Type B pancreatic cell (in vitro differentiated cells): ENCODE measurements at places on chromosomes 2 and 18. TPM values are rescaled to one million over a fixed set of nuclear protein-coding genes. Genes with fewer than 3 reads are reported as not detected.

ZNF396 gene
- 4.8 and 4.9 TPM in 2 replicates for total RNA-seq

PLB1 gene
- total RNA-seq = 1.9 and 3.4 TPM in 2 replicates

PRKD3 gene
- total RNA-seq = 14.8 and 39.5 TPM in 2 replicates

SNX17 gene
- 74.7 and 94.3 TPM in 2 replicates for total RNA-seq

STAMBP gene
- total RNA-seq = 39.0 and 41.0 TPM in 2 replicates

ROCK2 gene
- 31.6 and 41.7 TPM in 2 replicates for total RNA-seq

DNA sequence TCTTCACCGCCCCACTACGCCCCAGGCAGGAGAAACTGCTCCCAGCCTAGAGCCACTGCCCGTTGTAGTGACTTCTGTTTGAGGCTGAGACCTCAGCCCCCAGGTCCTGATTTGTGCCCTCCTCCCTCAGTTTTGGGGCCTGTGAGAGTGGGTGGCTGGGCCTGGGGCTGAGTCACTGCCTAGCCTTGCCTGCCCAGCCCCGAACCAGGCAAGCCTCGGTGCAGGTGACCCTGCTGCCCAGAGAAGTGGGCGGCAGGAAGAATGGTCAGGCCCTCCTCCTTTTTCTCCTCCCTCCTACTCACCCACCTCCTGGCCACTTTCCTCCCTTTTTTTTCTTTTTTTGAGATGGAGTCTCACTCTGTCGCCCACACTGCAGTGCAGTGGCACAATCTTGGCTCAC, 66.6 kb downstream of the ZFP36L2 start:
- H3K27me3 ChIP-seq = no peaks in the 10 kb centered on the region
- peaks cover 28% of the 10 kb centered on the region for H3K4me1 ChIP-seq
- DNase-seq = no peak
- H3K27ac ChIP-seq = no peak overlapping the region
- no peaks in the 10 kb centered on the region for H3K36me3 ChIP-seq
- H3K4me3 ChIP-seq = no peak overlapping the region

- H3K4me1 ChIP-seq = no peaks in the 10 kb centered on the region
- no peak overlapping the region for H3K27ac ChIP-seq
- no peak overlapping the region for H3K4me3 ChIP-seq
- no peak for DNase-seq
- no peaks in the 10 kb centered on the region for H3K27me3 ChIP-seq
These were observed 27.6 kb downstream of the CLHC1 start for GRCh38 chr2:55204536-55204935.

- no peaks in the 10 kb centered on the region for H3K27me3 ChIP-seq
- H3K27ac ChIP-seq = peak overlapping the region; percentile 21
- H3K4me1 ChIP-seq = peaks cover 14% of the 10 kb centered on the region
- H3K4me3 ChIP-seq = no peak overlapping the region
- no peak for DNase-seq
These were observed 55.2 kb upstream of the STON1 start for GRCh38 chr2:48474574-48475298.

- H3K27me3 ChIP-seq = no peaks in the 10 kb centered on the region
- peaks cover 4% of the 10 kb centered on the region for H3K4me1 ChIP-seq
- H3K4me3 ChIP-seq = no peak overlapping the region
- no peaks in the 10 kb centered on the region for H3K36me3 ChIP-seq
- H3K27ac ChIP-seq = no peak overlapping the region
These were observed 138.7 kb downstream of the SPP2 start for GRCh38 chr2:234189230-234189629.

- no peaks in the 10 kb centered on the region for H3K36me3 ChIP-seq
- H3K4me3 ChIP-seq = no peak overlapping the region
- no peak for DNase-seq
- H3K27ac ChIP-seq = no peak overlapping the region
- H3K27me3 ChIP-seq = no peaks in the 10 kb centered on the region
These were observed 22.0 kb upstream of the UPP2 start for GRCh38 chr2:158079672-158080071.

DNA sequence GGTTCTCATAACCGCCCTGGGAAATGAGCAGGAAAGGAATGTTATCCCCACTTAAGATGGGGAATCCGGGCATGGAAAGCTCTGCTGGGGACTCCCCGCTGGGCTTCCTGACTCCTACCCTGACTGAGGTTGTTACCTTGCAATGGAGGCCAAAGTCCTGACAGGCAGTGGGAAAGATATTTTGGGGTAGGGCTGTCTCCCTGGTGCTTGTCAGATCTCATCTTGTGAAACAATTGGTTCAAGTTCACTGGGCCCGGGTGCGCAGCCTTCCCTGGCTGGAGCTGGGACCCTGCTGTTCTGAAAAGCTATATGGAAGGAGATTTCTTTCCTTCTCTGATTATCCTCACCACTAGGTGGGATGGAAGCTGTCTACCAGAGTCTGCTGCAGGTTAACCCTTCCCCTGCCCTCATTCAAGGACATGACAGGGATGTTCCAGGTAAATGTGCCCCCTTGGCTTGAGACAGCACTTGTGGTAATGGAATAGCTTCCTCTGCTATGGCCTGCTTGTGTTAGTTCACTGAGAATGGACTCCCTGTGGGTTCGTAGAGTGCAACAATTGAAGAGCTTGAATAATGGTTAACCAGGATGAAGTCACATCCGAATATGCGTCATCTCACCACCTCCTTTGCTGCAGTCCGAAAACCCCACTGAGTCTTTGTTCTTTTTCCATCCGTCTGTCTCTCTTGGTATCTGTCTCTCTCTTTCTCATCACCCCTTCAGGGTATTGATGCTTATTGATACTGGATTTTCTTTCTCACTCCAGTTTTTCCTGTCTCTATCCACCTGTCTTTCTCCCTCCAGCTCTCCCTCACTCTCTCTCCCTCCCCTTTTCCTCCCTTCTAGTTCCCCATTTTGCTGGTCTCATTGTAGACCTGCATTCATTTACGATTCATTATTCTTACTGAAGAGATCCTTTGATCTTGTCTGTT, 67.8 kb upstream of the EPAS1 start:
- H3K27ac ChIP-seq = peak overlapping the region; percentile 23
- no peak for DNase-seq
- H3K4me1 ChIP-seq = peaks cover 8% of the 10 kb centered on the region

GRCh38 chr2:36356990-36357846, 1.6 kb downstream of the CRIM1 start:
- peaks cover 59% of the 10 kb centered on the region for H3K4me1 ChIP-seq
- peak overlapping the region; percentile 94 for H3K4me3 ChIP-seq
- no peaks in the 10 kb centered on the region for H3K36me3 ChIP-seq

DNA sequence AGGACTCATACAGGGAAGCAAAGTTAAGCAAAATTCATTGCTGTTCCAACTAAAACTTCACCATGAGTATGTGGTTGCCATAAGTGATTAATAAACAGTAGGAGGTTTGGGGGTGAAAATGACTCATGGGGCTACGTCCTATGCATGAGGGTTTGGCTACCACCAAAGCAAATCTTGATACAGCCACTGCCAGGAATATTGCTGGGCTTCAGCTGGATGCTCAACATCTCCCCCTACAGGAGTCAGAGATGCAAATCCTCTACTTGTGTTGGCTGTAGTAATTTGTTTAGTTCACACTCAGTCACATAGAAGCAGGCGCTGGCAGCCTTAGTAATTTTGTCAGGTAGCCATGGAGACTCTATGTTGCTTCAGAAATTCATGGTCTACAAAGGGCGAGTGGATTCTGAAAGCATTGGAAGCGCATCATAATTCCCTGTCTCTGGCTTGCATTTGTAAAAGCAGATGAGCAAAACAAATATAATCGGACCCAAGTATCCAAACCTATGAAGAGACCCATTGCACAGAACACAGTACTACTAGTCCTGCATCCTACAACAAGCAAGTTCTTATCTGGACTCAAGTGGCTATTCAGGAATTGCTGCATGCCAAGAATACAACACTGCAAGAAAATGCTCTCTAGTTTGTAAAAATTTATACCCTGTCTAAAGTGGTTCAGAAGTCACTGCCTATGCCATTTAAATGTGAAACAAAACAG, 76.0 kb downstream of the CD28 start:
- H3K4me3 ChIP-seq = no peak overlapping the region
- no peak for DNase-seq
- peaks cover 27% of the 10 kb centered on the region for H3K4me1 ChIP-seq
- H3K36me3 ChIP-seq = no peaks in the 10 kb centered on the region
- H3K27me3 ChIP-seq = no peaks in the 10 kb centered on the region

GRCh38 chr2:100976645-100977391, 25.3 kb upstream of the RPL31 start:
- peaks cover 11% of the 10 kb centered on the region for H3K4me1 ChIP-seq
- H3K36me3 ChIP-seq = no peaks in the 10 kb centered on the region
- DNase-seq = no peak
- peaks cover 2% of the 10 kb centered on the region for H3K27me3 ChIP-seq
- no peak overlapping the region for H3K27ac ChIP-seq

GRCh38 chr2:9071584-9072124, 68.2 kb upstream of the MBOAT2 start:
- no peaks in the 10 kb centered on the region for H3K36me3 ChIP-seq
- no peak for DNase-seq
- H3K27me3 ChIP-seq = peaks cover 3% of the 10 kb centered on the region
- H3K4me3 ChIP-seq = no peak overlapping the region
- H3K27ac ChIP-seq = no peak overlapping the region
- no peaks in the 10 kb centered on the region for H3K4me1 ChIP-seq

DNA sequence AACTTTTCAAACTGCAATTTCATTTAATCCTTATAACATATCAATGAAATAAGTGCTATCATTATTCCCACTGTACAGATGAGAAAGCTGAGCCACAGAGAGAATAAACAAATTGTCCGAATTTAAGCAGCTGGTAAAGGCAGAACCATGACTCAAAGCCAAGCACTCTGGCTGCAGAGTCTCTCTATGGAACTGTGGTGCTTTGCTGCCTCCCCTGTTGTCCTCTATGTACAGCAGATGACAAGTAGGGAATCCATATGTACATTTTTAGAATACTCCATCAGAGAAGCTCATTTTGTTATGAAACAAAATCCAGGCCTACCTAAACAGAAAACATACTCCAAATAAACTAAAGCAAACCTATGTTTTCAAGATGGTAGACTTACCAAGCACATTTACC, 45.1 kb downstream of the FARSB start:
- H3K4me3 ChIP-seq = no peak overlapping the region
- no peak overlapping the region for H3K27ac ChIP-seq
- DNase-seq = no peak
- peaks cover 16% of the 10 kb centered on the region for H3K36me3 ChIP-seq
- H3K4me1 ChIP-seq = no peaks in the 10 kb centered on the region
